ENCODE measurements at places on chromosomes 7 and 10.

- peak; percentile 76 for DNase-seq
These were observed 441 bp downstream of the FBH1 start for GRCh38 chr10:5890452-5890915.

DNA sequence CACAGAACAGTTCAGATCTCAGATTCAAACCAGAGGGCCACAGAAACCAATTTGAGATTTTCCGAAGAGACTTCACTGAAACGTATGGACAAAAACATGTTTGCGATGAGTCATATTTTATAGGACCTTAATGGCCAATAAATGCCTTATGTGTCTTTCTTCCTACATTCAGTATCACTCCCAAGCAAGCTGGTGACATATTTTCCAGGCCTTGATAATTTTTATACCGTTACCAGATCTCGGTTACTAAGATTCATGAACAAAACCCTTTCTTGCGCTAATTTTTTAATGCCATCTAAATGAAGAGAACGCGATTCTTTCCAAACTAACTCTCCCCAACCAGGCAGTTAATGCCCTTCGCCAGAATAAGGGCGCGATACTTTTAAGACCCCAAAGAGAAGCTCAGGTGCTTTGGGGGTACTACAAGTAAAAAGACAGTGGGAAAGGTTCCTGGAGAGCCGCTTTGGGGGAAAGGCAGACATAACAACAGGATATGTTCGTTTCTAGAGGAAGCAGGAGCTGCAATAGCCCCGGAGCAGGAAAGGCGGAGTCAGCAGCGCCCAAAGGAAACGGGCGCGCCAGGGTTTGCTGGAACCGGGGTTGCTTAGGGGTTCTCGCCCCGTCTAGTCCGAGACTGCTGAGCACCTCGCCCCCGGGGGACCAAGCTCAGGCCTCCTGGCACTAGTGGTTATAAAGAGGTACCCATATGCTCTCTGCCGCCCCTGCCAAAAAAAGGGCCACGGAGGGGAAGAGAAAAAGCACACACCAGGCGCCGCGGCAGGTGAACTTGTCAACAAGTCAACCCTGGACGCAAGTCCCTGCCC is 884 bp downstream of the ICA1 start:
- peak; percentile 71 for DNase-seq

- no peak for DNase-seq
These were observed 4.9 kb downstream of the PILRA start for GRCh38 chr7:100378114-100378755.

DNA sequence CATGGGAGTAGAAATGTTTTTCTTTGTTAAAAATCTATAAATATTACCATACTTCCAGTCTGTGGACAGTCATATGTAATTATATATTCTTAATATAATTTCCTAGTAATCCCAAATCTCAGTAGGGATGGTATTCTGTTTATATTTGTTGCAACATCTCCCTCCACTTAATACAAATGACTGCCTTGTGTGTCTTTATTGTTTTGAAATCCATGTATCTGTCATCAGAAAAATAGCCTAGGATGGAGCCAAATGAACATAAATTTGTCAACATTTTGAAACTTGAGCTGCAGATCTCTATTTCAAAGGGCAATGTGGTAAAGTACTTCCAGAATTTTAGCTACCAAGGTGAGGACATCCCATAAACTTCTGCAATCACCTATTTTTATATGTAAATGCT is 290.7 kb downstream of the TSPAN12 start:
- DNase-seq, result no peak

All from activated CD4-positive, alpha-beta T cell treated with anti-CD3 and anti-CD28 coated beads, Interleukin-2, amount 10 ng/mL, durations not matched to agents 24 days and 14 days (primary cell).